Stimulated activated CD4-positive, alpha-beta T cell treated with anti-CD3 and anti-CD28 coated beads, Interleukin-1b, Interleukin-23, amount 100 ng/mL, for 4 hours (primary cell): ENCODE measurements at places on chromosomes 11 and 22.

DNA sequence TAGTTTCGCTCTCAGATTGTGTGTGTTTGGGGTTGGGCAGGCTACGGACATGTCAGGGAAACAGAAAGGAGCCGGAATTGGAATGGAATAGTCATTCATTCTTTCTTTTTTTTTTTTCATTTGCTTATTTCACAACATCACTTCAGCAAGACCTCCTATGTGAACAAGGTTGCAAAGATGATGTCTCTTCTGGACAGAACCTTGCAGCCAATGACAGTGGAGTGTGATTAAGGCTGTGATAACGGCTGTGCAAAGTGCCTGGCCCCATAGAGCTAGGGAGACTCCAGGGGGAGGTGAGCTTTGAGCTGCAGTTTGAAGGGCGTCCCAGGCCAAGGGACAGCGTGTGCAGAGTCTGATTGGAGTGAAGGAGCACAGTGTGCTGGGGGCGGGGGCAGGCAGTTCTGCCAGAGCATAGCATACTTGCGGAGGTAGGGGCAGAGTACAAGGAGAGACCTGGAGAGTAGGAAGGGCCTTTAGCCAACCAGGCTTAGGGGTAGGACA, 3.4 kb downstream of the TIGD3 start:
- DNase-seq = no peak

DNA sequence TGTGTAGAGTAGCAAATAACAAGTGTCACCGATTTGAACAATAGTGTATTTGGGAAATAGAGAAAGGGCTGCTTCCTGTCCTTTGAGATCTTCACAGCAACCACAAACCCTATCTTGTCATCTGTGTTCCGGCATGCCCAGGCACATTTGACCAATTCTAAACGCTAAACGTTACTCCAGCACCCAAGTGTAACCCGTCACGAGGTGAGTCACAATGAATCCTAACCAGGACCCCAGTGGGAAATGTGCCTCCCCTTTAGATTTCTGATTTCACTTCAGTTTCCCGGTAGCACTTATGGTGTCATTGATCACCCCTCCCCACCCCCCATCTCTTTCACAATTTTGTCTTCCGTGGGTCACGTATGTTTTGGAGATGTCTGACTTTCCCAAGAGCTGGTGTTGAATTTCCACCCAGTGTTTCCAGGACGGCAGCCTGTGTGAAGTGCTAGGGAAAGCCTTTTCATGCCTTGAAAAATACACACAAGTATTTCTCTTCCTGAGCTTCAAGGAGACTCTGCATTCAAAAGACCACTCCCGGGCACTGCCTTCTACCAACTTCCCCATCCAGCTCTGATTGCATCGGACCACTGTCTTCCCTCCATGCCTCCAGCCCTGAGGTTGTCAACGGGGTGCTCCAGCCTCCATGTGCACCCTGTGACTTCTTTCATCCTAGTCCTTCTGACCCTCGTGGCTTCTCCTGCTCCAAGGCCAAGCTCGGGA, 10.5 kb upstream of the C11orf24 start:
- no peak for DNase-seq

- no peak for DNase-seq
Observed at GRCh38 chr11:125201525-125202141, 37.1 kb downstream of the PKNOX2 start.

GRCh38 chr11:100687630-100688395, 725 bp downstream of the ARHGAP42 start:
- DNase-seq = no peak

GRCh38 chr22:46045459-46046298, 68.7 kb upstream of the WNT7B start:
- no peak for DNase-seq

DNA sequence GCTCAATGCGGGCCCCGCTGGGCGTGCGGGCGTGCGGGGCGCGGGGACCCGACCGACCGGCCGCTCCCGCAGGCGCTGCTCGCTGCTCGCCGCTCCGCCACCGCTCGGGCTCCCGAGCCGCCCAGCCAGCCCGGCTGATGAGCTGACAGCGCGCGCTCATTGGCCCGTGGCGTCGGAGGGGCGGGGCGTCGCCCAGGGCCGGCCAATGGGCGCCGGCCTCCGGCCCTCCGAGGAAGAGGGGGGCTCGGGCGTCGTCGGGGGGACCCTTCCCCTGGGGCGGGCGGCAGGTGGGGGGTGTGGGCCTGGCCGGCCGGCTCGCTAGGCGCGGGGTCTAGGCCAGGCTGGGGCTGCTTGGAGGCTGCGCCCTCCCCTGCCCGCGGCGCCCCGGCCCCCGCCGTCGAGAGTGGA, at the start of gene SCUBE1:
TSS of gene SCUBE1 (minus strand) at position 111 of the 408 bp plus-strand sequence. CDS start 111 bp downstream, outside the sequence.
- peak; percentile 17 for DNase-seq

DNA sequence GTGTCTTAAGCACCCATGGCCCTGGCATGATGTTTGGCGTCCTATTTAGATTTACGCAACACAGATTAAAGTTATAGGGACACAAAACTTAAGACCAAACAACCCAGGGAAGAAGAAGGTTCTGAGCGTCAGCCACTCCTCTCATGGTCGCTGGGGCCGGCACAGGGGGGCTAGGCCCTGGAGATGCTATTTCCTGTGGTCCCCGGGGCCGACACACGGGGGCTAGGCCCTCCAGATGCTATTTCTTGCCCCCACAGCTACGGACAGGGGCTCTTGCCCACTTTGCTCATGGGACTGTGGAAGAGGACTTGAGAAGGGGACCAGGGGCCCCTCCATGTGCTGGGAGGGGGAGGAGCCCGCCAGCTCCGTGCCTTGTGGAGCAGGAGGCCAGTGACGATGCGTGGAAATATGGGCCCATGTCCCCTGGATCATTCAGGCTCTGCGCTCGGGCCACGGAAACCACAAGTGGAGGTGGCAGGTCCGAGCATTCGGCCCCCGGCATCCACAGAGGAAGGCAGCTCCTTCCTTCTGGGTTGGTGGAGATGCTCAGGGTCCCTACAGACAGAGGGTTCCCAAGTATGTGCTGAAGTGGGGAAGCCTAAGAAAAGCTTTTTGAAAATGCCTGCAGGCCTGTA, 711.1 kb downstream of the BRD1 start:
- DNase-seq = no peak

DNA sequence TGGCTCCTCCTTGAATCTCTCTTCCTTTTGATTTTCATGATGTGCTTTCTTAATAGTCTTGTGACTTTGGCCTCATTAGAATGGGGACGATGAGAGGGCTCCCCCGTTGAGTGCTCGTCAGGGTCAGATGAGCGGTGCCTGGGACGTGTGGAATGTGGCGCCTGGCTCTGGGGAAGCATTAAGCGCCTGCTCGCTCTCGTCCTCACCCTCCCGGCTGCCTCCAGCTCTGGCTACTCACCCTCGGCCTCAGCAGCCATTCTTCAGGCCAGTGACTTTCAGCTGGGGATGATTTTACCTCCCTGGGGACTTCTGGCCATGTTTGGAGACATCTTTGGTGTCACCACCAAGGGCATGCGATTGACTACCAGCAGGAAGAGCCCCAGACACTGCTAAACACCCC, 69.7 kb downstream of the RPS6KA4 start:
- DNase-seq = no peak

DNA sequence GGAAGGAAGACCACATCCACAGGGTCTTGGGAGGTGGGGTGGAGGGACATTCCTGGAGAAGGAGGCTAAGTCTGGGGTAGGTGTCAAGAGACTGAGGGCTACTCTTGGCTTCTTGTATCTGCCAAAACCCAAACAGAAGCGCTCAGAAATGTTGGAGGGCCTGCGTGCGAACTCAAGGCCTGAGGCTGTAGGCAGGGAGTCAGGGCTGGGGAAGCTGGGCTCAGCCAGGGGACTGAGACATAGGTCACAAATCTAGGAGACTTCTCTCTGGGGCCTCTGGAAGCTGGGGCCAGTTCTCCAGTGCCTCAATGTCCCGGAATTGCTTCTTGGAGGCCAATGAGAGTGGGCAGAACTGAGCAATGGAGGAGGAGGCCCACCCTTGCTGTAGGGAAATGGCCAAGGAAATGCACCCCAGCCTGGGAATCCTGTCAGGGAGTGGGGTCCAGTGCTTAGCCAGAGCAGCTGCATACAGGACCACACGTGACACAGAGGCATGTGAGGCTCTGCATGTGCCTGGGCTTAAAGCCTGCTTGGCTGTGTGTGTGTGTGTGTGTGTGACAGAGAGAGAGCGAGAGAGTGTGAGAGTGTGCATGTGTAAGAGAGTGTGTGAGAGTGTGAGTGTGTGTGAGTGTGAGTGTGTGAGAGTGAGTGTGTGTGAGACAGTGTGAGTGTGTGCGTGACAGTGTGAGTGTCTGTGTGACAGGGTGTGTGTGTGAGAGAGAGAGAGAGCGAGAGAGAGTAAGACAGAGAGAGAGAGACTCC, 141.3 kb downstream of the ST3GAL4 start:
- no peak for DNase-seq

DNA sequence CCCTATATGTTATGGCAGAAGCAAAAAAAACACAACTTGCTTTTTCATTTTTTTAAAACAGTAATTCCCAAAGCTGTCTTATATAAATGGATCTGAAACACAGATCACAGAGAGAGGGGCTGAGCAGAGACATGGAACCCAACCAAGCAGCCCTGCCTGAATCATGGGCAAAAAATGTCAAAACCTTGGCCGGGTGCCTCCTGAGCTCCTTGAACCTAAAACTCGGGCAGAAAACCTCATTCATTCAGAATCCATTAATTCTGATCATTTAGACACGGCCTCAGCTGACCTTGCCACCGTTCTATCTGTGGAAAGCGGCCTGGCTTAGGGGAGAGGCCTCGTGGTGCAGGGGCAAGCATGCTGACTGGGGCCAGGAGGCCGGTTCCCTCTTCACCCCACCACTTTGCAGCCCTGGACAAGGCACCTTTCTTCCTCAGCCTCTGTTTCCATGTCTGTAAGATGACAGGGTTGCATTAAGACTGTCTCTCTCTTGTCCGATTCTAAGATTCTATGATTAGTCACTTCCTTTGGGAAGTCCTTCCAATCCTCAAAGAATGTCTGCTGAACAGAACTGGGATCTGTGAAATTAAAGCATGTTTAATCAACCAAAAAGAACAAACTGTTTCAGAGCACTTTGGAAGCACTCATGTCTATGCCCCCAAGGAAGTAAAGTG, 26.0 kb downstream of the TENM4 start:
- no peak for DNase-seq

DNA sequence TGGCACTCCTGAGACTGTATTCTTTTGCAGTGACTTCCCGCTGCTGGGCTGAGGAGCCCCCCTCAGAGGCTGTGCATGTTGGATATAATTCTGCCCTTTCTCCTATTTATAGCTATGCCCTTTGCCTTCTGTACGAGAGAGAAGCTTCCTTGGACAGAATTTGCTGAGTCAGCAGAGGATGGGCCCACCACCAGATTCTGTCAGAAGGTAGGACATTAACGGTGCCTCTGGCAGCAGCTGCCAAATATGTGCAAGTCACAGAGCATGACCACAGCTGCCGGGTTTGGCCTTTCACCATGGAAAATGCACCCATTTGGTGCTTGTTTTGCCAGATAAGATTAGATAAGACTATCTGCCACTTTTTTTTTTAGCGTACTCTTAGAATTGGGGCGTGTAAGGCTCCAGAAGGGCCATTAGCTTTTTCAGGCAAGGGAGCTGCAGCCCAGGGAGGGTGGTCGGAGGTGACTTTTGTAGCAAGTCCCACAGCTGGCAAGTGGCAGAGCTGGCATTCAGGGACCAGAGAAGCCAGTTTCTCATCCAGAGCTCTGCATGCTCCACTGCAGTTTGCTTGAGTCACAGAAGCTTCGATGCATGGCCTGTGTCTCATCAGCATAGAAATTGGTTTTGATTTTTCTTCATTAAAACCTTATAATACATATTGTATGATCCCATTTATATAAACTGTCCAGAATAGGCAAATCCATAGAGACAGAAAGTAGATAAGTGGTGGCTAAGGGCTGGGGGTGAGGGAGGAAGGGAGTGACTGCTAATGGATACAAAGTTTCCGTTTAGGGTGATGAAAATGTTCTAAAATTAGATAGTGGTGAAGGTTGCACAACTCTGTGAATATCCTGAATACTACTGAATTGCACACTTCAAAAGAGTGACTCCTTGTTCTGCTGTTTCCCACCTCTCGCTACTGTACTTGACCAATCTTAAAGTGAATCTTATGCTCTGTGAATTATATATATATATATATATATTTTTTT, 15.8 kb downstream of the UPB1 start:
- no peak for DNase-seq

GRCh38 chr11:122330279-122330965, 214.4 kb upstream of the BLID start:
- DNase-seq = no peak

GRCh38 chr11:18322818-18323570, 627 bp downstream of the GTF2H1 start:
- no peak for DNase-seq

DNA sequence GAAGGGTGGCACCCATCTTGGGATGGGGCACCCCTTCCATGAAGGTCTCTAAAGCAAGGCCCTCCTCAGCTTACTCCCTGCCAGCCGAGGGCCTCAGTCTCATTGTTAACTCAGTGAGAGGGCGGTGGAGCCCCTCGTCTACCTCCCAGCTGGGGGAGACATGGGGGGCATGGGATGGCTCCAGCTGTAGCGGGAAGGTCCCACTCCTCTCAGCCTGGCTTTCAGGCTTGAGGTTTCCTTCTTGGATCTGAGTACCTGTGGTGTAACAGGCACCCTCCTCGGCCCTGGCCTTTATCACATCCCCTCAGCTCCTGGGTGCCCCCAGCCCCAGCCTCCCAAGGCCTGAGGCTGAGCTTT, 2.0 kb downstream of the MIF start:
- DNase-seq = no peak

DNA sequence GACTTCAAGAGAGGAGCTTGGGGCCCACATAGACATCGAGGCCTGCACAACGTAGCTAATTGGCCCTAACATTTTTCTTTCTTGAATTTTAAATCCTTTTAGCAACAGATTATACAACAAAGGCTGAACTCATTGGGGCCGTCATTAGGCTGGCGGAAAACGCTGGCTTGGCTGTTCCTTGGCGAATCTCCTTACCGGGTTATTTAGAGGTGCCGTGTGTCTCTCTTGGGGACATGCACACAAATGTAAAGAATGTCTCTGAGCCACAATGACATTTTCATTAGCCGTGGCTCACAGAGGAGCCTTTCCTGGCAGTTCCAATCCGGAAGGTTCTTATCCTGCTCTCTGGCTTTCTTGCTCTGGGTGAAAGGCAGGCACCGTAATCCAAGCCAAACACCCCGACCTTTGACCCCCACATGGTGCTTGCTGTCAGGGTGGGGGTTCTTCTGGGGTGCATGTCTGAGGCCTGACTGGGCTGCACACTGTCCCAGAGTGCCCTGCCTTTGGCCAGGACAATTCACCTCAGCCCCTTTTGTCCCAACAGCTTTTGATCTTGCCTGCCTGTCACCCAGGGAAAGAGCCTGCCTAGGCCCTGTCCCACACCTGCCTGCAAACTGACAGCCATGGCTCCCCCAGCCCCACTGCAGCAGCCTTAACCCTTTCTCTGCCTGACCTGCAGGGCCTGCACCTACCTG, 9.2 kb upstream of the FGF3 start:
- DNase-seq = no peak

DNA sequence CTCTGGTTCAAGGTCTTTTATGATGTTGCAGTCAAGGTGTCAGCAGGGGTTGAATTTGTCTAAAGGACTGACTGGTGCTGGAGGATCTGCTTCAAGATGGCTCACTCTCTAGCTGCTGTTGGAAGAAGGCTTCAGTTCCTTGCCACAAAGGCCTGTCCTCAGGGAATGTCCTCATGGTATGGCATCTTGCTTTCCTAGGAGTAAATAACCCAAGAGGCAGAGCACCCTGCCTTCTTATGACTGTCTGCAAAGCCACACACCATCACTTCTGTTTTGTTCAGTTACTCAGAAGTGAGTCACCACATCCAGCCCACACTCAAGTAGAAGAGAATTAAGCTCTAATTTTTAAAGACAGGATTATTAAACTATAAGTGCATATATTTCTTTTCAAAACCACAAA, 45.2 kb downstream of the PLAAT5 start:
- no peak for DNase-seq
